Astrocyte of the cerebellum (primary cell): ENCODE measurements at places on chromosomes 4 and X.

GRCh38 chr4:174408841-174409552 lies 113.3 kb downstream of the HPGD start:
- no peak for DNase-seq

DNA sequence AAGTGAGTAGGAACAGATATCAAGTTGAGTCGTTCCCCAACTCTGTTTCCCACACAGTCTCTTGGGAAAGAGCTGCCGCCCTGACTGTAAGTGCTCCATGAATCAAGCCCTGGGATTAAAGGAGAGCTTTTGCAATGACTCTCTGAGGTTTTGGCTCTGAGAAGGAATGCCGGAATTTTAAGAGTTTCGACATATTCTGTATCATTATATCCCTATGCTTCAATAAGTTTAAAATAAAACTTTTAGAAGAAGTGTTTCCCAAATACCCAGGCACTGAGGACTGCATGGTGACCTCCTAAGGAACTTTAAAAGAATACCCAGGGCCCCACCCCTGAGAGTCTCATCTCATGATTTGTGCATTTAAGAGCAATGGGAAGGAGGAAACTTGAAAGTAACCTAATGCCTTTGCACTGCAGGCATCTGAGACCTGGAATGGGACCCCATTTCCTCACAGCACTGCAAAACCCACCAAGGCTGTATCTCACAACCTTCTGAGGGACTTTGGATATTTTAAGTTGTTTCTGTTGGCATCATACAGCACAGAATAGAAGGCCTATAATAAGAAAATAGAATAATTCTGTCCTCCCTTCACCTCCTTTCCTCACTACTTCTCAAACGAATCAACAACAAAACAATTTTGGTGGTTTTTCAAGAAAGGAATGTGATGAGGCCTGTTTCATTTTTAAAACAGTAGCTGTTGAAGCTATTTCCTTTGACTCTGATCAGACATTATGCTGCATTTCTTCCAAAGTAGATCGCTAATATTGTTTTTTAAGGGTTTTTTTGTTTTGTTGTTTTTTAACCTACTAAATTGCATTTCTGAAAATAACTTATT lies 121.2 kb downstream of the GASK1B start:
- DNase-seq = peak; percentile 75

DNA sequence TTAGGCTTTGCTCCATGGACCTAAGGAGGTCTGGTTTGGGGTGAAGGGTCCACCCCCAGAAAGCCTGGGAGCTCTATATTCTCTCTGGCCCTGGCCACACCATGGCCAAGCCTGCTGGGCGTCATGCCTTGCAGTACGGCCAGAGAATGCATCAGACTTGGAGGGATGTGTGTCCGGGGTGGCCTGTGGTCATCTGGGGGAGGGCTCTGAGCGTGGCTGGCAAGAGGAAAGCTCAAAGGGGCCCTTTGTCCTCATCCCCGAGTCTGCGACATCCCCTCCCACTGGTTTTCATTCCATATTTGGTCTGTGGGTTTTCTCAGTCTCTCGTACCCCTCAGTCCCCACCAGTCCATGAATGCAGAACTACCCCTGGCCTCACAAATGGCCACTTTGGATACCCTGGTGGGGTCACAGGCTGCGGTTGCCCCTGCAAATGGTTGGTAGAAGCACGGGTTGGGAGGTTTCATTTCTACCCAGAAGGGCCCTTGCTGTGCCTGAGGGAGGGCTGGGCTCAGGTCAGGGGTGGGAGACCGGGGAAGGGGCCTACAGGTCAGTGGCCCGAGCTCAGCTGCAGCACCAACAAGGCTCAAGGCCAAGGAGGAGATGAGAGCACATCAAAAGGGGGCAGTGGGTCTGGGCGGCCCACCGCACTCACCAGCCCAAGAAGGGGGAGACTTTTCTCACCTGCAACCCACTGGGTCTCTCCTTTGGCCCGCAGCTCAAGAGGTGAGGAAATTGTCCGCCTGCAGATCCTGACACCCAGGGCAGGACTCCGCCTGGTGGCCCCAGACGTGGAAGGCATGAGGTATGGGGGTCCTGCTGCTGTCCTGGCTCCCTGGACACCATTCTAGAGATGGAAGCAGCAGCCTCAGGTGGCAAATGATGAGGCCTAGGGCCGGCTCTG lies 30.2 kb downstream of the ZNF185 start:
- no peak for DNase-seq

- DNase-seq = no peak
These were observed 245.0 kb downstream of the EVC2 start for GRCh38 chr4:5463361-5463760.

DNA sequence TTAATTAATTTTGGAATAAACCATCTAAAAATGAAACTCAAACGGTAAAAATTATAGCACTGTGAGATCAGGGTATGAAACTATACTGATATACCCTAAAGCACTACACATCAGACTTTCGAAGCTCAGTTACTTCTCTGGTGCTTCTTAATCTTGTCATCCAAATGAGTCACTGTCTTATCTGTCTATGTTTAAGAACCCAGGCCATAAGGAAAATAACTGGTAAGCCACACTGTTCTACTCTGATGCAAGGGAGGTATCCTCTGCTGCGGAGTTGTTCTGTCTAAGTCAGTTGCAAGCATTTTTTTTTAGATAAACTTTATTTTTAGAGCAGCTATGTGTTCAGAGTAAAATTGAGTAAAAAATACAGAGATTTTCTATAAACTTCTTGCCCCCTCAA lies 830.8 kb upstream of the POU3F4 start:
- DNase-seq = no peak

DNA sequence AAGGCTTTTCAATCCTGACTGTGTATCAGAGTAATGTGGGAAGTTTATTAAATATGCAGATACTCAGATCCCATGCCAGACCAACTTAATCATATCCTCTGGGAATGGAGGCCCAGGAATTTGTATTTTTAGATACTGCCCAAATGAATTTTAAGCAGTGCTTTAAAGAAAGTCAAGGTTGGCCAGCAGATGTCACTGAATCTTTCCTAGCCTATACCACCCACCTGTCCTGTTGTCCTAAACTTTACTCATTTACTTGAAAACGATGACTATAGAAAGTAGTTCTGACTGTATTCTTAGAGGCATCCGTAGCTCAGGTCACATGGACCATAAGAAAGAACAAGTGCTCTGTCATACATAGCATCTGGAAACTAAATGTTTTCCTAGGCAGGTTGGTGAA lies 79.9 kb downstream of the AMOT start:
- no peak for DNase-seq

DNA sequence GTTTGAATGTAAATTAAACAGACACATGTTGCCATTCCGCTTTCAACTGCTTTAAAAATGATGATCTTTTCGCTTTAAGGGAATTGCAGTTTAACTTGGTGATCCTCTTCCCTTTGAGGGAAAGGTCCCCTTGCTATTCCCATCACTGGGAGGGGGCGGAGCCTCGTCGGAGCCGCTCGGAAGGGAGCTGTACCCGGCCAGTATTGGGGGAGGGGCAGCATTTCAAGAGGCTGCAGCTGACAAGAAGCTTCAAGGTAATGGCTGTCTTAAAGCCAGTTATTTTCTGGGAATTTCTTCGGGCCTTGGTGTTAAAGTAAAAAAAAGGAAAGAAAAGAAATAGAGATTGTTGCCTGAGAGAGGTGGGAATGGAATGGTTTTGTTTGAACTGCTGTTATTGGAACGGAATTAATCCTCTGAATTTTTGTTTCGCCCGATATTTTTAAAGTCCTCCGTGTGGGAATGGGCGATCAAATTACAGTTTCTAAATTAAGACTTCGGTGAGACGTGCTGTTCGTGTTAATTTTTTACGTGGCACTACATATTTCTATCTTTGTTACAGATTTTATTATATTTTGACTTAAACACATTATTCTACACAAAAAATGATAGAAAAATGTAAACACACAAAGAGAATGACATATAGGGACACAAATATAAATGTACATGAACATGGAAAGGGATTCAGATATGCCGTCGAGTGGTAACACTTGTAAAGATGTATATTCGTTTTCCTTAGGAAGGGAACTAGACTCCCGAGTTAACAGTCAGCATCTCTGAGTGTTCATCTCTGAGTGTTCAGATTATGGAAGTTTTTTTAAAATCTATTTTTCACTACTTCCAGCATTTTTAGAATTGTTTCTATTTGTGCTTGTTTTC lies 9.2 kb downstream of the PWWP3B start:
- peak; percentile 54 for DNase-seq

DNA sequence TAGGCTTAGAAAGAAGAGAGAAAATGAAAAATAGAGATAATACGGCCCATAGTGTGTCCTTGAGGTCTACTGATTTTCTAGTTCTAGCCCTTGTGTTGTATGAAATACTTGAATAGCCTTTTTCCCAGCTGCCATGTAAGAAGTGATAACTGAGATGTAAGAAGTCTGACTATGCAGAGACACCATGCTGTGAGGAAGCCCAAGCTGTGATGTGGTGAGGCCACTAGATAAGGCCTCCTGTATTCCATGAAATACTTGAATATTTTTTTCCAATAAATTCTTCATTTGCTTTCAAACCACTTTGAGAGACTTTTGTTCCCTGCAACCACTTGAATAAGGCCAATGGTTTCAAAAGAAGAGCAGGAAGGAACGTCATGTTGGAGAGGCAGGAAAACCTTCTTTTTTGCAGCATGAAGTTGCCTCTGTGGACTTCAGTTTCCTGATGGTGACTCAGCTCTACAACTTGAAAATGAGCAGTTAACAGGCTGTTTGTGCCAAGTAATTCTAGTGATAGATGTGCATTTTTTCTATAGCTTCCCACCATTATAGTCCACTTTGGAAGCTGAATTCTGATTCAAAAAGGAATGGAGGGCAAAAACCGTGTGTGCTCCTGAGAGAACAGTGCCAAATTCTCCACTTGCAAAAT lies 25.5 kb upstream of the FAM9C start:
- no peak for DNase-seq

- DNase-seq = peak; percentile 5
These were observed 2362.2 kb upstream of the AGA start for GRCh38 chr4:179804440-179804839.

DNA sequence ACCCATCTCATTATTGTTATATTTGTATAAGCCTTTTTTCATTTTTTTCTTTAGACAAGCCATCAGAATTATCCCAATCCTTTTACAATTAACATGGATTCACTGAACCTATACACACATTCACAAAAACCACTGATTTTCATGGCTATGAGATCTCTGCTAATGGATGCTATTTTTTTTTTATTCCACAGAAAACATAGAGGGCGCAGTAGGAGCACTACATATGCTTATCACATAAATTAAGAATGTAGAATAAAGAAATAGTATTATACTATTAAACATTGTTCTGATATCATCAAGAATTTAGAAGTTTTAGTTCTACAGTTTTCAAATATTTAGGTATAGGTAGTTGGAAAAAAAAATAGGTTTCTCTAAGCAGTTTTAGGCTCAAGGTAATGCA lies 1477.4 kb downstream of the ARAP2 start:
- no peak for DNase-seq

DNA sequence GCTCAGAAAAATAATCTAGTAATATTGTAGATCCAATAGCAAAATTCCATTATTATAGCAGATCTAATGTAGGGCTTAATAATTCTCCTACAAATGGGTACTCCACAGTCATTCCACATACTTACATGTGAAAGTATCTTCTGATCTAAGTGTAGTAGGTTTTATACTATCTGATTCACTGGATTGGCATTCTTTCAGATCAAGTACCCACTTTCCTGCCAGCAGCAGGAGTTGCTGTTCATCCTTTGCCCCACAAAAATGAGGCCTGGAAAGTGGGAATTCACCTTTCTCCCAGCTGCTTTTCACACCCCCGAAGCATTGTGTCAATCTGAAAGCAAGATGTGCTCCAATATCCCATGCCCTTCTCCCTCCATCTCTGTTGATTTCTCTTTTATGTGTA lies 77.1 kb upstream of the RXFP1 start:
- DNase-seq = no peak

GRCh38 chr4:151678048-151678872 lies 82.5 kb downstream of the GATB start:
- no peak for DNase-seq

GRCh38 chrX:23901060-23901459 lies 6.7 kb downstream of the APOO start:
- DNase-seq = no peak

- DNase-seq = no peak
These were observed 17.5 kb downstream of the LRP2BP start for GRCh38 chr4:185378264-185378663.

GRCh38 chrX:22234380-22234779 lies 38.3 kb upstream of the CBLL2 start:
- no peak for DNase-seq

GRCh38 chr4:14111730-14112181 lies 484.2 kb upstream of the BOD1L1 start:
- DNase-seq = peak; percentile 27

DNA sequence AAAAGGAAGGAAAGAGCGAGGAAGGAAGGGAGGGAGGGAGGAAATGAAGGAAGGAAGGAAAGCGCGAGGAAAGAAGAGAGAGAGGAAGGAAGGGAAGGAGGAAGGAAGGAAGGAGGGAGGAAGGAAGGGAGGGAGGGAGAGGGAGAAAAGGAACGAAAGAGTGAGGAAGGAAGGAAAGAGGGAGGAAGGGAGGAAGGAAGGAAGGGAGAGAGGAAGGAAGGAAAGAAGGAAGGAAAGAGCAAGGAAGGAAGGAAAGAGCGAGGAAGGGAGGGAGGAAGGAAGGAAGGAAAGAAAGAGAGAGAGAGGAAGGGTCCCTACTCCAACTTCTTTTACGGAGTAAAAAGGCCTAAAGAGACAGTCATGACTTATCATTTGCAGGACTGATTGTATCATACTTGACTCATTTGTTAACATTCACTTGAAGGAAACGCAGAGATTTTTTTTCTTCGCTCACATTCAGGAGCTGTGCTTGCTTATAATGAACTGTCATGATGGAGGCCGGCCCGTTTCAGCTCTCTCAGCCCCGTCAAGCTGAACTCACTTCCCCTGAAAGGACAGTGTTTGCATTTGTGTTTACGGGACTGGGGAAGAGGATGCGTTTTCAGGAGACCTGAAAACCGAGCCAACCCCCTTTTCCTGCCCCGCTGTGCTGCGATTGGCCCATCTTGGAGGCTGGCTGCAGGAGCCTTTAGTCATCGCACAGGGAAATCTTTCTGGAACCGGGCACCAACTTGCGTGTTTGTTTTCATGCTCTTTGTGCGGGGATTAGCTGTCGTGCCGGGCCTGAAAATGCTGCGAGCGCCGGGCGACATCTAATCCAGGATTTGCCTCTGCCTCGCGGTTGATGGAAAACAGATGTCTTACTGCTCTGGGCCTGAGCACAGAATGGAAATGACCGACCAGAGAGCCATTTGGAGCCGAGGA lies 17.8 kb downstream of the TRIM2 start:
- DNase-seq = no peak

- no peak for DNase-seq
These were observed 1.9 kb upstream of the WDR17 start for GRCh38 chr4:176063718-176064117.

GRCh38 chr4:77263247-77263646 lies 106.2 kb downstream of the CCNG2 start:
- DNase-seq = no peak

- DNase-seq = peak; percentile 63
These were observed 83.3 kb downstream of the CLDN34 start for GRCh38 chrX:10050481-10050880.

- no peak for DNase-seq
These were observed 595.4 kb downstream of the IL15 start for GRCh38 chr4:142231787-142232186.

DNA sequence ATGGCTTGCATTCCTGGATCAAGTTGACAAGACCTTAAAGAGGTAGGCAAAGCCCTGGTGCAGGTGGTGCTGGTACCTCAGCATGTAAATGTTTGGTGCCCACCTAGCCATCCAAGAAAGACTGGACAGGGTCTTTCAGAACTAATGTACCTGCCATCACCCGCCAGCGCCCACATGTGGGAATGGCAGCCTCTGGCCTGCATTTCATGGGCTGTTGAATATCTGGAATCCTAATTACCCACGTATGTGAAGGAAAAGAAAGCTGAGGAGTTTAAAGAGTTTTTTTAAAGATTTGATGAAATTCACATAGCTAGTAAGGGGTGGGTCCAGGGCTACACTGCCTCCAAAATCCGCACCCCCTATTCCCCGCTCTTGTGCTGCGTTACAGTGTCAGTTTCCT lies 8.6 kb upstream of the CCDC149 start:
- no peak for DNase-seq
